AG08395 (cell line): ENCODE measurements at places on chromosomes 3 and 15.

- DNase-seq, result no peak
Observed at GRCh38 chr3:65617209-65617608, 421.5 kb downstream of the MAGI1 start.

DNA sequence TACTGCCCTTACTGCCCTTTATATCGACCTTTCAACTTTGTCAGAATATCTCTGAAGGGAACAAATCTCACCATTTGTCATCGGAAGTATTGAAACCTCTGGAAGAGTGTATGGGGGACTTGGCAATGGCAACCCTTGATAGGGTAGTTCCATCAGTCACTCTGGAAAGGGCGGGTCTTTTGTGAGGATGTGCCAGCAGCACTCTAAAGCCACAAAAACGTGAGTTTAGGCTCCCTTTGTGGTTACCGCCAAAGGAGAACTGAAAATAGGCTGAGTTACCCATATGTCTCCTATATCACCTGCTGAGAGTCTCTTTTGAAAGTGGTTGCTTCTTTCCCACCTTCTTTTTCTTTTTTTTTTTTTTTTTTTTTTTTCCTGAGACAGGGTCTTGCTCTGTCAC, 296.8 kb upstream of the CHRM5 start:
- DNase-seq, result no peak

- DNase-seq, result no peak
Observed at GRCh38 chr15:95715116-95715903, 615.2 kb upstream of the NR2F2 start.

DNA sequence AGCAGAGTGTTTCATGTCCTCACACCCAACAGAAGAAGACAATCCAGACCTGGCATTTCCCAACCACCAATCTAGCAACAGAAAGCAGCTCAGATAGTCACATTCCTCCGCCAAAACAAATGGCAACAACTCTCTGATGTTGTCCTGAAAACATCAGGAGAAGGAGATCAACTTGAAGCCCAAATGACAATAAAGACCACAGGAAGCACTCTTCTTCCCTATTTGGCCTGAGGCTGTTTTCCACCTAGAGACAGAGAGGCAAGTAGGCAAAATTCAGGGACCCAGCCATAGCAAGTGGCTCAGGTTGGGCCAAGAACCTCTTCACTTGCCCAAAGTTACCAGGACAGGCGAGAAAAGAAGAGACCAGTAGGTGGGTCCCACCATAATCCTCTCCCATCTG, 35.0 kb downstream of the ZNF148 start:
- DNase-seq, result no peak

DNA sequence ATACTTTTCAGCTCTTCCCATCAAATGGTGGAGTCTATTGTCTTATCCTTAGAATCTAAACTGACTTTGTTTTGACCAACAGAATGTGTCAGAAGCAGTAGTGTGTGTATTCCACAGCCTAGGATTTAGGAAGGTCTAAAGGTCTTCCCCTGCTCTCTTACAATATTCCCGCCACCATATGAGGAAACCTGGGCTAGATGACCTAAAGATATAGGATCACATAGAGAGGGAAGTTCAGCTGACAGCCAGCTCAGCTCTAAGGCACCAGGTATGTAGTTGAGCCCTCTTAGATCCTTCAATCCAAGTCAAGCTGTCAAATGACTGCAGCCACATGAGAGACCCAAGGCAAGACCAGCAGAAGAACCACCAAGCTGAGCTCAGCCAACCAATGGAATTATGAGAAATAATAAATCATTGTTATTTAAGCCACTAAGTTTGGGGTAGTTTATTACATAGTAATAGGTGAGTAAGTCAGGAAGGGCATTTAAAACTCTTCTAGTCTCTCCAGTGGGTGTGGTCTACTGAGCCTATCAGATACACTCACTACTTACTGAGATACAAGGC, 227.7 kb upstream of the HES1 start:
- DNase-seq, result no peak

- no peak for DNase-seq
Observed at GRCh38 chr3:157464321-157464720, 27.7 kb downstream of the PTX3 start.

GRCh38 chr3:8964436-8965370, 1.4 kb upstream of the RAD18 start:
- peak; percentile 82 for DNase-seq

DNA sequence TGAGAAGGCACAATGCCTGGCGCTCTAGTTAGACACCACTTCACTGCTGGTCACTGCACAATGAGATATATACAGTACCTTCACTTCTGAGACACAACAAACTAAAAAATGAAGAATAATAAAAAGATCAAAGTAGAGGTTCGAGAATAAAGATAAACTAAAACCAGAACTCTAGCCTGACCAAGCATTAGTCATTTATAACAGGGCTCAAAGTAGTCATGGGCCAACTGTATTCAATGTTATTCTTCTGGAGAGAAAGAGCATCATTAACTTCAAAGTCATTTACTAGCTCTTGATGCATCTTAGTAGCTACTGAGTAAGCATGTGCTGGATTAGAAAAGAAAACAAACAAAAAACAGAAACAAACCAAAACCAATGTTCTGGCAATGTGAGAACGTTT, 145.2 kb downstream of the SSR3 start:
- peak; percentile 6 for DNase-seq

- DNase-seq, result no peak
Observed at GRCh38 chr3:12643724-12644123, 20.2 kb downstream of the RAF1 start.

DNA sequence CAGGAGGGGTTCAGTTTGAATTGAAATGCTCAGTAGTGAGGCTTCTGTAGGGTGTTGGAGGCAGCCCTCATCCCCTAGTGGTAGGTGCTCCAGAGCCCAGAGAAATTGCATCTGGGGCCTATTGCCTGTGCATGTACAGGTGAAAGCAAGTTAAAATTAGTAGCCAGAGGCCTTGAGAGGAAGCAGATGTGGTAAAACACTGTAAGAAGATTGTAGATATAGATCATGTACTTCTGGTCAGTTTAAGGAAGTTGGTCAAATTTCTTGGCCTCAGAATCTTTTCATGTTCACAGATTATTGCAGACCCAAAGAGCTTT, 34.6 kb downstream of the IGSF10 start:
- DNase-seq, result no peak

- DNase-seq, result no peak
Observed at GRCh38 chr3:59808446-59808845, 758.6 kb upstream of the CFAP20DC start.

- DNase-seq, result no peak
Observed at GRCh38 chr15:71212146-71212545, 96.9 kb downstream of the THSD4 start.

DNA sequence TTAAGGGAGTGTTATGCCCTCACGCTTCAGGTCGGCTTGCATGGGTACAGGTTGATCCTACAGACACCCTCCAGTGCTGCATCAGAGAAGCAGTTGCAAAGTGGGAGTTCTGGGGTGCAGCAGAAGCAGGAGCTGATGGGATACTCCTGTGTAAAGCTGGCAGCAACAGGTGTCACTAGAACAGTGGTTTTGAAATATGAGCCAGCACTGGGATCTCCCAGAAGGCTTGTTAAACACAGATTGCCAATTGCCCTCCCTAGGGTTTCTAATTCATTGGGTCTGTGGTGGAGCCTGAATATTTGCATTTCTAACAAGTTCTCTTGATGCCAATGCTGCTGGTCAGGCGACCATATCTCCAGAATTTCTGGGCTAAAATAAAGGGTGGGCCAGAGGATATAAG, 350.4 kb downstream of the CLSTN2 start:
- DNase-seq, result no peak

- DNase-seq, result no peak
Observed at GRCh38 chr15:47975427-47975826, 145.4 kb upstream of the SLC24A5 start.

DNA sequence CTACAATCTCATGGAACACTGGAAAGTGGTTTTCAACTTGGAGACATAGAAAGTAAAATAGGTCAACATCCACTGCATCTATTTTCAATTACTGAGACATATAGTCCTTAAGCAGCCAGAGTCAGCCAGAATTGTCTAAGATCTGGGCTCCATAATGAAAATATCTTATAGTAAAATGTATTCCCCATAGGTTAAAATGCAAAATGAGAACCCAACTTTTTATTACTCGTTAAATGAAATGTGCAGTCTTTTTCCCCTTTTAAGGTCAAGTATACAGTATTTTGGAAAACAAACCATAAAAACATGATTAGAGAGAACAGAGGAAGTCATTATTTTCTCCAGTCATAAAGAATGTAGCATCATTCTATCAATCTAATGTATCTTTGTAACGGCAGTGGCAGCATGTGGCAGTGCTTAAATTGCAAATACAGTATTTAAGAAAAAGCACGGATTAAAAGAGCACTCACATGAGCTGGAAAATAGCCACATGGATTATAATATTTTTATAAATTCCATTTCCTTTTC, 64.4 kb upstream of the CPB1 start:
- no peak for DNase-seq

DNA sequence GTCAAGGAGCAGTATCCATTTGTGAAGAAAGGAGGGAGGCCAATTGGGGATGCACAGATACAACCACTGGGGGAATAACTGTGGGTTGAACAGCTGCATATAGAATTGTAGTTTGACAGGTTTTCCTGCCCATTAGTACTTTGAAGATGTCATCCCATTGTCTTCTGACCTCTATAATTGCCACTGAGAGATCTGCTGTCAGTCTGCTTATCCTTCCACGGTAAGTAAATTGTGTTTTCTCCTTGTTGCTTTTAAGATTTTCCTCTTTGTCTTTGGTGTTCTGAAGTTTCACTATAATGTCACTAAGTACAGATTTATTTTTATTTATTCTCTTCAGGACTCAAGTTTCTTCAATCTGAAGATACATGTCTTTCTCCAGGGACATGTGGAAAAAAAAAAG, 56.6 kb downstream of the MOBP start:
- no peak for DNase-seq

DNA sequence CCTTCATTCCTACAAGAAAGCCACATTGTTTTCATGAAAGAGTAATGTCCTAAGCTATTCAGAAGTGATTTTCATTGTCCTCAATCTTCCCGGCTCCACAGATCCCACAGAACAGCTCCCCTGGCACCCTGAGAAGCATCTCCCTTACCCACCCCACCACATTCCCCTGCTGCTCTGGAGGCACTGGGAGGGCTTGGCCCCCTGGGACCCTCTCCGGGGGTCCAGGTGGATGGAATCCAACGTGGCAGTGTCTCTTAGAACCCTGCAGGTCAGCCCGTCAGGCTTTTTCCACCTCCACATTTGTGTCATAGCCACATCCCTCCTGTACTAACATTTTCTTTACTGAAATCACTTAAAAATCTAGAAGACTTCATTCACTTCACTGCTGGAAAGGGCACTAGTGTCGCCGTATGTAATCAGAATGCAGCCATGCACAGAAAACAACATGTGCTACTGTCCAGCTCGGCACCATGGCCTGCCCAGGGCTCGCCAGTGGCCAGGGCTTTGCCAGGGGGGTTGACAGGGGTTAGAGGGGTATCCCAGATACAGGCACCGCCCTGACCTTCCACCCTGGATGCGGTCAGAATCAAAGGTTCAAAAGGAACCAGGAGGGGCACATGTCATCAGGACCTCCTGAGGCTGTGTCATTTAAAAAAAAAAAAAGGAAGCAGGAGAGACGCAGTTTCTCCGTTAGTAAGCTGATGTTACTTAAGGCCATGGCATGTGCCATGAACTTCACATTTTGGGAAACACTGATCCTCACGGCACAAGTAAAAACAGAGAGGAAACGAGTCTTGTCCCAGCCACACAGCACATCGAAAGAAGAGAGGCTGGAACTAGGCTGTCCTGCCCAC, 106.3 kb downstream of the LSM3 start:
- no peak for DNase-seq

DNA sequence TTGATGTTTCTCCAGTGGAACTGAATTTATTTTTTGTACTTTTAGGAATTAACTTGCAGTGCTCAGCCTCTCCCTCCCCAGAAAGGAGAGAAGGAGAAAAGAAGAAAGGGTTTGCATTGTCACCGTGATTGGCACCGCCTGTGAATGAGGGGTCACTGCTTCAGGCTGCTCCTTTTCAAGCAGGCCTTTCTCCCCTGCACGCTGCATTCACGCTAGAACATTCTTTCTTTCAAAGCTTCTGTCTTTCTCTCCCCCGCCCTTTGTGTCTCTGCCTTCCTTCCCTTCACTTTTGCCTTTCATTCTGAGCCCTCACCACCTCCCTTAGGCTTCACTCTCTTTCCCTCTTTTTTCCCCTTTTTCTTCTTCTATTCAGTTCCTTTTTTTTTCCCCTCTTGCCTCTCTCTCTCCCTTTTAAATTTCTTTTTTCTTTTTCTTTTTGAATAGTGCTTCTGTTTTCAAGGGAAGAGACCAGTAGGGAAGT, 42.4 kb downstream of the ZNF710 start:
- DNase-seq, result no peak
